ENCODE measurements at places on chromosomes 2 and 18. TPM values are rescaled to one million over a fixed set of nuclear protein-coding genes. Genes with fewer than 3 reads are reported as not detected.

DNA sequence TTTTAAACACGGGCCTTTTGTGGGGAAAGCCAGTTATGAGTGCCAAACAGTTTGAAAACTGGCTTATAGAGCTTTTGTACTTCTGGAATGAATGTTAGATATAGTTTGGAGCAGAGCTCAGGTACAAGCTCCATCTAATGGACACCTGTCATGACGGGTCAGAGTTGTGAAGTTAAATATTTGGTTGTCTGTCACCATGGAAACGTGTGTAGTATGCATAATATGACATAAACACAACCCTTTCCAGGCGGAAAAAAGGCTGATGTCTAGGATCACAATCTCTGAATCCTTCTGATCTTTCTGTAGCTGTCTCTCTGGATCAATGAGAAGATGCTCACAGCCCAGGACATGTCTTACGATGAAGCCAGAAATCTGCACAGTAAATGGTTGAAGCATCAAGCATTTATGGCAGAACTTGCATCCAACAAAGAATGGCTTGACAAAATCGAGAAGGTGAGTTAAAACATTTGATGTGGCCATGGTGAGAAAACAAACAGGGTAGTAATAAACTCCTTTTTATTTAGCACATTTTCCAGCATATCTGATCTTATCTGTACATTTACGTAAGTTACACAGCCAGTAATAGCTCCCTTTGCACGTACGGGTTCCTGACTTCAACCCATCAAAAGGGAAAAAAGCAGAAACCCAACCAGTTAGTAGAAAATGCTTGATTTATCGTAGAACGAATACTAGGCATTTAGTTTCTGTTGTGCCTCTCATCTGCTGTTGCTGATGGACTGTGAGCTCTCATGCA lies 80.6 kb upstream of the EML6 start:
- DNase-seq: no peak

GRCh38 chr2:45683292-45683691 lies 31.8 kb downstream of the PRKCE start:
- no peak for DNase-seq

DNA sequence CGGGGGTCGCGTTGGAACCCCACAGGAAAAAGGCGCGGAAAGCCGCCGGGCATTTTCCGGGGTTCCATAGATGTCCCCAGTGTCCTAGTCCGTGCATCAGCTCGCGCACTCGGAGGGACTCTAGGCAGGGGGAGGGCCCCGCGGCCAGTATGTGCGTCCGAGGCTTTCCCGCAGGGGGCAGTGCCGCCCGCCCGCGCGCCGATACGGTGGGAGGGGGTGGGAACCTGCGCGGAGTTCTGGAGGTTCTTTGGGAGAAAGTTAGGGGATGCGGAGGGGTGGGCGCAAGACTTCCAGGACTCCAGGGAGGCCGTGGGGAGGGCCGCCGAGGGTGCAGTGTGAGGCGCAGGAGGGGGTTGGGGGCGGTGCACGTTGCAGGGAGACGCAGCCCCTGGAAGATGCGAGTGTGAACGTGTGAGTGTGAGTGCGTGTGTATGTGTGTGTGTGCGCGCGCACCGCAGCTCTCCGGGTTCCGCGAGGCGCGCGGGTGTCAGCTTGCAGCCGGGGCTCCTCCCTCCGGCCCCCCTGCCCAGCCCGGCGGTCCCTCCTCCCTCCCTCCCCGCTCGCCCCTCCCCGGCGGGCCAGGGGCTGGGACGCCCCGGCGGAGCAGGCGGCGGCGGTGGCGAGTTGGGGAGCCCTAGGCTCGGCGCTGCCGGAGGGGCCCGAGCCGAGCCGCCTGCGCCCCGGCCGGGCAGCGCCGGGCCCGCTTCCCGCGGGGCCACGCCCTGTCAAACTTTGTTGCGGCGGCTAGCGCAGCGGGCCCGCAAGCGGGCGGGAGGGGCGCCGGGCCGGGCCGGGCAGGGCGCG lies at the start of gene TCF7L1:
Gene TCF7L1 (plus strand): TSS at position 559 of the 804 bp plus-strand sequence. CDS start 293 bp downstream, outside the sequence.
- no peak for DNase-seq

Gene TAF4B
- total RNA-seq: 6.3 TPM

Gene NEB
- total RNA-seq: 0.38 TPM

DNA sequence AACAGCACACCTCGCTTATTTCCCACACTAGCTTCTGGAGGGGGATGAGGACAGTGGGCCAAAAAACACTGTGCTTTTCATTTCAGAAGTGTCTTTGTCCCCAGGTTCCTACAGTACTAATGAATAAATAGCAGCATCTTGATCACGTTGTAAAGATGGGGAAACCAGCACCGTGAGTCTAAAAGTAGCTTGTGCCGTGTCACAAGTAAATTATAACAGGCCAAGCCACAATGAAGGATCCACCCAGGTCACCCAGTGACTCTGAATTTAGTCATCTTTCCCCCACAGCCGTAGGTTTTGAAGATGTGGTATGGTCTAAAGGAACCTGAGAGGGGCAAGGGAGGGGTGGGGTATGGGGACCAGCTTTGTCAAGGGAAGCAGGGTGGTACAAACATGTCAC lies 8.8 kb downstream of the FZD7 start:
- no peak for DNase-seq

GRCh38 chr2:120653046-120653445 lies 82.6 kb upstream of the GLI2 start:
- no peak for DNase-seq

DNA sequence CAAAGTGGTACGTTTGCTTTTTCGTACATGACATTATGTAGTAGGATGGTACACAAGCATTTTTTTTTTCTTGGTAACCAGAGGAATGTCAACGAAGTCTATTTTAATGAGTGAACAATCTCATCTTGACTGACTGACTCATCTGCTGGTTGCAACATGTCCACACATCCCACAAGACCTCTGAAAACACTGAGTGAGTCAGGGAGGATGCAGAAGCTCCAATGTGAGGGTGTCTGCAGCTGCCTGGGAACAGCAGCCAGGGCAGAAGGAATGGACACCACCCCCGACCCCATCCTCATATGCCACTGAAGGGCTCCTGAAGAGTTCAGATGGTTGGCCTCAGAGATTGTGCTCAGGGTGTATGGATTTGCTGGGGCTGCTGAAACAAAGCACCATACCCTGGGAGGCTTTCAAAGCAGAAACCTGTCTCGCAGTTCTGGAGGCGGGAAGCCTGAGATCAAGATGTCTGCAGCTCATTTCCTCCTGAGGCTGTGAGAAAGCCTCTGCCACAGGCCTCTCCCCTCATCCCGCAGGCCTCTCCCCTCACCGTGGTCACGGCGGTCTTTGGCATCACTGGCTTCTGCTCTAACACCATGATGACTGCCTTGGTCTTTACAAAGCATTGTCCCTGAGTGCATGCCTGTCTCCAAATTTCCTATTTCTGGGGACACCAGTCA lies 124.6 kb downstream of the LRATD1 start:
- no peak for DNase-seq

Gene B3GNT2
- 22.3 TPM for total RNA-seq

DNA sequence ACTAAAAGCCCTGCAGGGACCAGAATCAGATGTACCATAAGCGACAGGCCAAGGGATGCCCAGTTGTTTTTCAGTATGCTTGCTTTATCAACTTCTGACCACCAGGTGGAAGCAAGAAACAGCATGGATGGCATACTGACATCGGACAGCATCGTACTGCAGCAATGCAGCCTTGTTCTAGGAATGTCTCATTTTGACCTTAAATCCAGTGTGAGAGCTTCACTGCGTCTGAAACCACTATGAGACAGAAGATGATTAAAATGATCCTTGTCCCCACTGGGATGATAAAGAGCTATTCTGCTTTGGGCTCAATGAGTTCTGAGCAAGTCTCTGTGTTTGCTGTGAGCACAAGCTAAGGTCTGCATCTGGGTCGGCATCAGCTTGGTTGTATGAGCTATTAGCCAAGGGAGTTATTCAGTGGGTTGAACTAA lies 54.3 kb downstream of the CDK15 start:
- no peak for DNase-seq

Gene STAT4
- 1.4 TPM for total RNA-seq

Gene DPYSL5
- total RNA-seq: not detected

- DNase-seq: no peak
Observed at GRCh38 chr2:184680825-184681224, 82.5 kb downstream of the ZNF804A start.

Gene FZD7
- 4.8 TPM for total RNA-seq

Gene ILKAP
- total RNA-seq: 13.3 TPM

GRCh38 chr2:222796413-222797103 lies 64.3 kb upstream of the ACSL3 start:
- no peak for DNase-seq

Gene DSG4
- not detected for total RNA-seq

GRCh38 chr18:25353080-25353479 lies 1.1 kb upstream of the ZNF521 start:
- DNase-seq: no peak

DNA sequence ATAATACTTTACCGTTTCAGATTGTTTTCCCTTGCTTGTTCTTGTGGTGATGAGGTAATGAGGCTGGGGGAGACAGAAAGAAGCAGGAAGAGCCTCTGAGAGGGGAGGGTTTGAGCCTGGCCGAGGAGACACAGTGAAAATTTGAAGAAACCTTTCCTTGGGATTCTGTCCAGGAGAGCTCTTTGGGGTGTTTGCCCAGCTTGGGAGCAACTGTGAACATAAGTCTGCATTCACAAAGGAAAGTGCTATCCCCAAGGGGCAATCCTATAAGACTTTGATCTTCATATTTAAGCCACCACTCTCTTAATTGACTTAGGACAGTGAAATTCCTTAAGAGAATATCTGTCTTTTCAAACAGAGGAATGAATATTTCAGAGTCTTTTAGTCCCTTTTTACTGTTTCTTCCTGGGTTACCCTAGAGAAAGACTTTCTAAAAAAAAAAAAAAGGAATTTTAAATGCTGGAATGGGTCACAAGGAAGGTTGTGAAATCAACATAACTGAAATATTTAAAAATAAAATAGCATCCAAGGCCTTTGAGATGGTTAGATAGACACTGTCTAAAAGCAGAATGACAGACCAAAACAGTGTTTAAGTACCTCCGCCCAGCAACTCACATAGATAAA lies 52.5 kb upstream of the STAM2 start:
- DNase-seq: no peak

- DNase-seq: no peak
Observed at GRCh38 chr2:98793897-98794830, 63.2 kb upstream of the MGAT4A start.
